ENCODE measurements at places on chromosomes 4 and X. TPM values are rescaled to one million over a fixed set of nuclear protein-coding genes. Genes with fewer than 3 reads are reported as not detected.

PNMA6F gene
- total RNA-seq: not detected

C4orf51 gene
- not detected for total RNA-seq

PF4V1 gene
- not detected for total RNA-seq

HMGN5 gene
- total RNA-seq: 2.2 TPM

TMEM271 gene
- total RNA-seq: not detected

VGLL1 gene
- not detected for total RNA-seq

MAGEA9B gene
- not detected for total RNA-seq

VCX3B gene
- not detected for total RNA-seq

MANBA gene
- 13.2 TPM for total RNA-seq

SLITRK2 gene
- total RNA-seq: not detected

GLA gene
- 171 TPM for total RNA-seq

GAGE12E gene
- total RNA-seq: not detected

ERCC6L gene
- 11.4 TPM for total RNA-seq

DOK7 gene
- 0.12 TPM for total RNA-seq

AMOT gene
- not detected for total RNA-seq

MAP7D3 gene
- total RNA-seq: 12.8 TPM

CDX4 gene
- not detected for total RNA-seq

HERC6 gene
- total RNA-seq: 3.5 TPM

PNMA3 gene
- 0.27 TPM for total RNA-seq

SYN1 gene
- total RNA-seq: 0.19 TPM

HS6ST2 gene
- not detected for total RNA-seq

VSIG4 gene
- not detected for total RNA-seq

SSX4B gene
- total RNA-seq: not detected

UGT2B10 gene
- total RNA-seq: not detected

MRPS18C gene
- total RNA-seq: 40.6 TPM

AKAP14 gene
- not detected for total RNA-seq

ANXA10 gene
- total RNA-seq: 3.4 TPM

PLP1 gene
- not detected for total RNA-seq

CHRDL1 gene
- total RNA-seq: not detected

NXF2B gene
- not detected for total RNA-seq

TCEAL6 gene
- total RNA-seq: not detected

NAT8L gene
- total RNA-seq: 15.4 TPM

ARX gene
- total RNA-seq: 0.49 TPM

ZC4H2 gene
- 2.0 TPM for total RNA-seq

CYBB gene
- not detected for total RNA-seq

HSFX1 gene
- 0.43 TPM for total RNA-seq

SLC9B1 gene
- not detected for total RNA-seq

EMD gene
- 160 TPM for total RNA-seq

DRP2 gene
- total RNA-seq: 0.27 TPM

SNCA gene
- 0.74 TPM for total RNA-seq

NDP gene
- not detected for total RNA-seq

RNF113A gene
- total RNA-seq: 28.7 TPM
